ENCODE measurements at places on chromosomes 1 and 21.

DNA sequence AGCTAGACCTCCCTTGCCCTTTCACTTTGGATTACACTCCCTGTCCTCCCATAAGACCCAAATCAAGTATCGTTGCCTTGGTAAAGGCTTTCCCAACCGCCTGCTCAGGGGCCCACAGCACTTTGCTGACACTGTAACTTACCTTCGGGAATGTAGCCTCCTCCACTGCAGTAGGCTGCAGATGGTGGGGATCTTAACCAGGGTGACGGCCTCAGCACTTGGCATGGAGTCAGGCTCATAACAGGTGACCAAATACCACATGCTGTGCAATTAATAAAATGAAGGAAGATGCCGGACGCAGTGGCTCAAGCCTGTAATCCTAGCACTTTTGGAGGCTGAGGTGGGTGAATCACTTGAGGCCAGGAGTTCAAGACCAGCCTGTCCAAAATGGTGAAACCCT, 88.7 kb upstream of the IRF2BP2 start:
- DNase-seq = no peak
- H3K27me3 ChIP-seq = no peaks in the 10 kb centered on the region
- no peak overlapping the region for H3K4me3 ChIP-seq
- no peaks in the 10 kb centered on the region for H3K36me3 ChIP-seq

- H3K36me3 ChIP-seq = no peaks in the 10 kb centered on the region
- H3K27ac ChIP-seq = no peak overlapping the region
- DNase-seq = no peak
- H3K27me3 ChIP-seq = no peaks in the 10 kb centered on the region
- no peak overlapping the region for H3K4me3 ChIP-seq
Measured at GRCh38 chr1:215986401-215986800, 419.3 kb downstream of the KCTD3 start.

DNA sequence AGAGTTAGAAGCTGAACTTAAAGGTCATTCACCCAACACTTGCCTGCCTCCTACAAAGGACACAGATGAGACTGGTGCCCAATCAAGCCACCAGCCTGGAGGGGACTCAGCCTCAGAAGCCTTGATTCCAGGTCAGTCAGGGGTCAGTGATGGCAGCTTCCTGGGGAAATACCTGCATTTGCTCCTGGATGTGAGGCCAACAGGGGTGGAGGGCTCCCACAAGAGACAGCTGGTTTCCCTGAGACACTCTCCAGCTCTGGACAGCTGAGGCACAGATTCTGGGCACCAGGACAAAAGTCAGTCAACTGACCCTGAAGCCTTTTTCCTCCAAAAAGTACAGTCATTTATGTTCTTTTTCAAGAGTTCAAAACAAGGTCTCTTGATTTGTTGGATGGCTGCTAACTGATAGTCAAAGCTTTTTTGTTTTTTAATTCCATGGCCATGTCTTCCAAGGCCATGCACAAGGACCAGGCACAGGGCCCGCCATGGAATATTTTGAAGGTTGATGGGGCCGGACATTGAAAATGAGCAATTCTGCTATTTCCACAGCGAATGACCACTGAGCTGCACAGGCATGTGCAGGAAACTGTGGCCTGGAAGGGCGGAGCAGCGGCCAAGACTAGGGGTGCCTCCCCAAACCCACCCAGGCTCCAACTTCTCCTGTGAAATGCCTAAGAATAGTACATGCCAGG, 1.8 kb downstream of the C2CD2 start:
- no peak overlapping the region for H3K27ac ChIP-seq
- no peaks in the 10 kb centered on the region for H3K27me3 ChIP-seq
- H3K36me3 ChIP-seq = no peaks in the 10 kb centered on the region
- H3K4me3 ChIP-seq = peak overlapping the region; percentile 21
- DNase-seq = no peak

- no peak for DNase-seq
- H3K27me3 ChIP-seq = no peaks in the 10 kb centered on the region
- H3K27ac ChIP-seq = peak overlapping the region; percentile 40
- H3K4me3 ChIP-seq = no peak overlapping the region
- no peaks in the 10 kb centered on the region for H3K36me3 ChIP-seq
Measured at GRCh38 chr21:45420061-45421041, 15.4 kb downstream of the COL18A1 start.

GRCh38 chr1:212012034-212012740, 23.2 kb downstream of the INTS7 start:
- H3K4me1 ChIP-seq = no peaks in the 10 kb centered on the region
- peak; percentile 50 for DNase-seq
- no peaks in the 10 kb centered on the region for H3K36me3 ChIP-seq
- no peak overlapping the region for H3K27ac ChIP-seq
- no peaks in the 10 kb centered on the region for H3K27me3 ChIP-seq

GRCh38 chr1:38129473-38129872, 82.9 kb upstream of the POU3F1 start:
- H3K27ac ChIP-seq = no peak overlapping the region
- no peaks in the 10 kb centered on the region for H3K27me3 ChIP-seq
- no peaks in the 10 kb centered on the region for H3K4me1 ChIP-seq

- DNase-seq = no peak
- no peaks in the 10 kb centered on the region for H3K4me1 ChIP-seq
- no peak overlapping the region for H3K27ac ChIP-seq
- no peaks in the 10 kb centered on the region for H3K36me3 ChIP-seq
- H3K4me3 ChIP-seq = no peak overlapping the region
Measured at GRCh38 chr1:157471531-157471930, 80.8 kb downstream of the FCRL5 start.

DNA sequence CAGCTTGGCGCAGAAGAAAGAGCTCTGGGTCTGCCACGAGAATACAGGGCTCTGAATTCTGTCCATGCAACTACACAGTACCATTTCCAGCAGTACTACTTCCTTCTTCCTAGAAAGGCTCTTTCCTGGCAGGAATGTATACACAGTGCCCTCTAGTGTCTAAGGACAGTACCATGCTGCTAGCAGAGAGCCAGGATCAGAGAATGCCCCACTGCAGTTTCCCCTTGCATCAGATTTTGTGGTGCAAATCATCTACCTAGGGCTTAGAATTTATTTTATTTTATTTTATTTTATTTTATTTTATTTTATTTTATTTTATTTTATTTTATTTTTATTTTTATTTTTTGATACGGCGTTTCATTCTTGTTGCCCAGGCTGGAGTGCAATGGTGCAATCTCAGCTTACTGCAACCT, 50.8 kb downstream of the PAX7 start:
- no peak for DNase-seq
- no peaks in the 10 kb centered on the region for H3K4me1 ChIP-seq
- no peaks in the 10 kb centered on the region for H3K36me3 ChIP-seq

DNA sequence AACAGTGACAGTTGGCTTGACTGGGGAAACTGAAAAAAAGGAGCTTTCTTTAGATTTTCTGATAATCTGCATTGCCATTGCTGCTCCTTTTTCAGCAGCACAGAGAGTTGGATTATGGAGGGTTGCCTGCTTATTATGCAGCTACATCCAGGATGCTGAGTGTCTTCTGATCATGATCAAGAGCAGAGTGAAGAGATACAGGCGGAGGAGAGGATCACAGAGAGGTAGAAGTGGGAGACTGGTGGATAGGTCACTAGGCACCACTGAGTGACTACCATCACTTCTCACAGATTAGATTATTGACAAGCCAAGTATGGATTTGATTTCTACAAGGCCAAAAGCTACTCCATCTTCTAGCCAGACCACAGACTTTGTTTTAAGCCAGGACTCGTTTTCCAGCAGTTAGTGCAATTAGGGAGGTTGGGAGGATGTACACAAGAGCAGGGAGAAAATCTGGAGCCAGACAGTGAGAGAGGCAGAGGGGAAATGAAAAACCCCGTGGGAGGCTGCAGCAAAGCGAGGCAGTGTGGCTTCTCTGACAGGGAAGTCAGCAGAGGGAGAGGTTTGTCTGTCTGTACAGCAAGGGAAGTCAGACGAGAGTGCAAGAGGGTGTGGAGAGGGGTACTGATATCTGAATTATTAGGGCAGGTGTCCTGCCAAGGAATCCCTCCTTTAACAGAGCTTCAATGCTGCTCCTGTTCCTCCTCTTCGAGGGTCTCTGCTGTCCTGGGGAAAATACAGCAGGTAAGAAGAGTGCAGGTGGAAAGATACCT, at the start of gene CD1E:
CD1E (plus strand) TSS at position 592 of the 773 bp plus-strand sequence; CDS start at position 687, 95 bp downstream.
- H3K4me1 ChIP-seq = no peaks in the 10 kb centered on the region
- no peak within 1 kb of the TSS for H3K4me3 ChIP-seq
- no peaks in the 10 kb centered on the region for H3K27me3 ChIP-seq
- H3K27ac ChIP-seq = no peak within 1 kb of the TSS

GRCh38 chr1:90319918-90320317, 325.0 kb downstream of the ZNF326 start:
- H3K4me3 ChIP-seq = no peak overlapping the region
- no peak overlapping the region for H3K27ac ChIP-seq

GRCh38 chr1:98668733-98669132, 7.2 kb downstream of the SNX7 start:
- DNase-seq = no peak
- H3K27me3 ChIP-seq = no peaks in the 10 kb centered on the region
- H3K36me3 ChIP-seq = no peaks in the 10 kb centered on the region
- H3K4me3 ChIP-seq = no peak overlapping the region
- no peak overlapping the region for H3K27ac ChIP-seq

DNA sequence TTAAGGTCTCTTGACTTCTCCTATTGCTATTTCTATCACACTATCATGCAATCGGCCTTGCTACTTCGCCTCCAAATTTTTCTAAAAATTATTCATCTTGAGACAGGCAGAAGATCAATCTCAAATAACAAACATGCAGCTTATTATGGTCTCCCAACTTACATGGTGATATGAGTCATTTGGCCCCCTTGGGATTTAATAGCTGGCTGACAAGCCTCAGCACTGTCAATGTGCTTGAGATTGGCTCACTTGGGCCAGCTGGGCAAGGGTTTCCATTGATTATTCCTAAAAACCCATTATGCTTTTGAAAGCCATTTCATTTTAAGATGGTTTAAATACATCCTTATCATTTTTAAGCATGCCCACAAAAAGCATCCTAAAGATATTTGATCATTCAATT, 224.5 kb upstream of the NFIA start:
- H3K27me3 ChIP-seq = no peaks in the 10 kb centered on the region
- DNase-seq = no peak
- no peak overlapping the region for H3K27ac ChIP-seq

GRCh38 chr1:117942293-117942692, 12.8 kb downstream of the WDR3 start:
- H3K36me3 ChIP-seq = no peaks in the 10 kb centered on the region
- no peak overlapping the region for H3K4me3 ChIP-seq
- H3K27ac ChIP-seq = no peak overlapping the region
- DNase-seq = no peak
- H3K27me3 ChIP-seq = no peaks in the 10 kb centered on the region
- no peaks in the 10 kb centered on the region for H3K4me1 ChIP-seq

- no peak for DNase-seq
- H3K4me3 ChIP-seq = no peak overlapping the region
- peaks cover 19% of the 10 kb centered on the region for H3K4me1 ChIP-seq
- H3K36me3 ChIP-seq = no peaks in the 10 kb centered on the region
- no peaks in the 10 kb centered on the region for H3K27me3 ChIP-seq
- no peak overlapping the region for H3K27ac ChIP-seq
Measured at GRCh38 chr1:212293579-212293978, 8.4 kb downstream of the PPP2R5A start.

DNA sequence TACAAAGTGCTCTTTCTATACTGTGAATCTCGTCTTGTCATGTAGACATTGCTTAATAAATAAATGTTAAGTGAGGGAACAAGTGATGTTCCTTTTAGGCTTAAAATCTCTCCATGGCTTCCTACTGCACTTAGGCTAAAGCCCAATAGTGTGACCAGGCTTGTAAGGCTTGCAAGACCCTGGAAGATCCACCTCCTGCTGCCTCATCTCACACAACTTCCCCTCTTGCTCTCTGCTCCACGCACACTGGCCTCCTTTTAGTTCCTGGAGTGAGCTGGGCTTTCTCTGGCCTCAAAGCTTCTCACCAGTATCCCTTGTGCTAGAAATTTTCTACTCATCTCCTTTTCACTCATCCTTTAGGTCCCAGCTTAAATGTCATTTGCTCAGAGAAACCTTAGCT, 41.5 kb upstream of the DIPK1A start:
- H3K4me3 ChIP-seq = no peak overlapping the region
- no peak for DNase-seq
- H3K4me1 ChIP-seq = no peaks in the 10 kb centered on the region
- H3K27me3 ChIP-seq = no peaks in the 10 kb centered on the region

DNA sequence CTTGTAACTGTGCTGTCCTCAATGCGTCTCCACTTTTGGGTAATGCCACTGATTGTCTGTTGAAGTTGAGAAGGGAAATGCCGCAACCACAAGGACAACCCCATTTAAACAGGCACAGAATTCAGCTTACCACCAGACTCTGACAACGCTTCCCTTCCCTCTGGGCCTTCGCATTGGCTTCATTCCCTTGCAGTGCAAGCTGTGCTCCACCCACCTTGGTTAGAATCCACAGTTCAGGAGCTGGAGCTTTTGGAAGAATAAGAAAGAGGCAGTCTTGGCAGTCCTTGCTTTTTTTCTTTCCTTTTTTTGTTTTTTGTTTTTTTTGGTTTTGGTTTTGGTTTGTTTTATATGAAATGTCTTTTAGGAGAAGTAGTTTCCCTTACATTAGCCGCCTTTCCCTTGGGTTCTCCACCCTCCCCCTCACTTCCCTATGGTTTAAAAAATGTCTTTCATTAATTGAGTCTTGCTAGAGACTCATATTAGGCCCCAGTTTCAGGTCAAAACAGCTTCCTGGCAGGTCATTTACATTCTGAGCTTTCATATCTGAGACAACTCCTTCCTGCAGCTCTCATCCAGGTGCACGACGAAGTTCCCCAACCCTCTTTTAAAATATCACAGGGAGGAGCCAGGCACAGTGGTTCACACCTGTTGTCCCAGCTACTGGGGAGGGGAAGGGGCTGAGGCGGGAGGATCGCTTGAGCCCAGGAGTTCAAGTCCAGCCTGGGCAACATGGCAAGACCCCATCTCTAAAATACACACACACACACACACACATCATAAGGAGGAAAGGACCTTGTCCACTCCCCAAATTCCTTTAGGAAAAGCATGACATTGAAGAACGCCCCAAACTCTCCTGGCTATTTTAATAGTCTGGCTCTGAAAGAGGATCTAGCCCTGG, 20.7 kb upstream of the LAX1 start:
- DNase-seq = peak; percentile 74
- peak overlapping the region; percentile 62 for H3K27ac ChIP-seq
- peaks cover 6% of the 10 kb centered on the region for H3K4me1 ChIP-seq
- no peak overlapping the region for H3K4me3 ChIP-seq

GRCh38 chr1:98157524-98158313, 236.9 kb upstream of the DPYD start:
- no peaks in the 10 kb centered on the region for H3K27me3 ChIP-seq
- H3K4me1 ChIP-seq = no peaks in the 10 kb centered on the region
- no peak overlapping the region for H3K4me3 ChIP-seq

GRCh38 chr1:17161926-17162800, 42.8 kb upstream of the PADI1 start:
- no peaks in the 10 kb centered on the region for H3K36me3 ChIP-seq
- no peaks in the 10 kb centered on the region for H3K27me3 ChIP-seq
- no peaks in the 10 kb centered on the region for H3K4me1 ChIP-seq
- DNase-seq = no peak

GRCh38 chr1:23539698-23540266, 8.7 kb upstream of the E2F2 start:
- no peaks in the 10 kb centered on the region for H3K36me3 ChIP-seq
- H3K4me3 ChIP-seq = no peak overlapping the region
- peak; percentile 84 for DNase-seq
- no peaks in the 10 kb centered on the region for H3K4me1 ChIP-seq

- no peak overlapping the region for H3K27ac ChIP-seq
- H3K4me1 ChIP-seq = no peaks in the 10 kb centered on the region
- no peaks in the 10 kb centered on the region for H3K36me3 ChIP-seq
- no peak overlapping the region for H3K4me3 ChIP-seq
- no peak for DNase-seq
Measured at GRCh38 chr21:45060089-45060488, 14.3 kb upstream of the ADARB1 start.

GRCh38 chr21:38385427-38386175, 112.7 kb downstream of the ERG start:
- no peak overlapping the region for H3K4me3 ChIP-seq
- H3K36me3 ChIP-seq = no peaks in the 10 kb centered on the region
- no peaks in the 10 kb centered on the region for H3K27me3 ChIP-seq
- DNase-seq = no peak
- H3K27ac ChIP-seq = peak overlapping the region; percentile 23
- H3K4me1 ChIP-seq = no peaks in the 10 kb centered on the region

Measured in uterus (tissue), 4 donors.